Activated CD4-positive, alpha-beta T cell treated with anti-CD3 and anti-CD28 coated beads for 48 hours (primary cell): ENCODE measurements at places on chromosomes 1 and 21.

GRCh38 chr1:89557445-89557825 is 32.8 kb downstream of the LRRC8B start:
- no peak for DNase-seq

- DNase-seq: no peak
Observed at GRCh38 chr1:206860165-206860564, 5.3 kb upstream of the IL20 start.

DNA sequence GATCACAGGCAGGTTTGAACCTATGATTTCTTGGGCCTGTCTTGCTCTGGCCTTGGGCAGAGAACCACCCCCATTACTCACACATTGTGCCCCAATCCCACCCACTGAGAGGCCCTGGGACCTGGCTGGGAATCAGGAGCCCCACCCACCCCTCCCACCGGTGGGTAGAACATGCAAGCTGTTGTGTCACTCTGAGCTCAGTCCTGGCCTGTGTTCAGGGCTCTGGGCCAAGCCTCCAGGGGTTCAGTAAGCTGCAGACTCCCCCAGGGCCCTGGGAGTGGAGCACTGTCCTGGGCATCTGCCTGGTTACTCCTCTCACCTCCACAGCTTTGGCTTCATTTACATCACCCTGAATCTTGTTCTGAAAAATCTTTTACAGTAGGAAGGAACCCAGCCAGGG is 270.5 kb downstream of the RRAGC start:
- no peak for DNase-seq

- DNase-seq: no peak
Observed at GRCh38 chr1:8437347-8437746, 119.4 kb downstream of the SLC45A1 start.

DNA sequence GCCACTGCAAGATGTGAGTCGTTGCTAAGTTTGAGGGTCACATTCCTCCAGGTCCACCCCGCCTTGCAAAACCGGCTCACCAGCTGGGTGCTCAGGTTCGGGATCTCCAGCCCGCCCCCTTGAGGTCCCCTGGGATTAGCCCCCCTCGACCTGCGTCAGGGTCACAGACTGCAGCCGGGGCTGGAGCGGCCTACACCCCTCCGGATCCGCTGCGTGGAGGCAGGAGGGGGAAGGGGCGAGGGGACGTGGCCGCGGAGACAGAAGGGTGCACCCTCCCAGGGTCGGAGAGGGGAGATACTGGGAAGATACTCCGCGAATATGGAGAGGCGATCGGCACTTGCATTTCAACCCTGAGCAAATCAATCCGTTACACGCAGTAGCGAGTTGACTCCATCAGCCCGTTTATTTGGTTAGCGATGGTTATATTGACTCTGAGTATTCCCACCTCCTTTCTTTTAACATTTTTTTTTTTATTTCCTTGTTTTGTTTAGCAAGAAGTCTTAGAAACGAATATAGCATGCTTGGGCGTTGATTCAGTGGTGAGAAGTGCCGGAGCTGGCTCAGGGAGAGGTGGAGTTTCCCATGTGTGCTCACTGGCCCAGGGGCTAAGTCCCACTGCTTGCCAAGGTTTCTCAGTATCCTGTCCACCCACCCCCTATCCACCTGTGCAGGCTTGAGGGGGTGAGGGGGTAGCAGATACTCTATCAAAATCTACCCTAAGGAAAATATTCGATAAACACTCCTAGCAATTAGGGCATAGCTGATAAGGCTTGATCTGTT is 997 bp downstream of the IFNAR2 start:
- DNase-seq: peak; percentile 48

DNA sequence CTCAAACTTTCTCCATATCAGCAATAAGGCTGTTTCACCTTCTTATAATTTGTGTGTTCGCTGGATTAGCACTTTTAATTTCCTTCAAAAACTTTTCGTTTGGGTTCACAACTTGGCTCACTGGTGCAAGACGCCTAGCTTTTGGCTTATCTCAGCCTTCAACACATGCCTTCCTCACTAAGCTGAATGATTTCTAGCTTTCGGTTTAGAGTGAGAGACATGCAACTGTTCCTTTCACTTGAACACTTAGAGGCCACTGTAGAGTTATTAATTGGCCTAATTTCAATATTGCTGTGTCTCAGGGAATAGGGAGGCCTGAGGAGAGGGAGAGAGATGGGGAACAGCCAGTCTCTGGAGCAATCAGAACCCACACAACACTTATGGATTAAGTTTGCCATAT is 41.2 kb upstream of the IFNLR1 start:
- no peak for DNase-seq

DNA sequence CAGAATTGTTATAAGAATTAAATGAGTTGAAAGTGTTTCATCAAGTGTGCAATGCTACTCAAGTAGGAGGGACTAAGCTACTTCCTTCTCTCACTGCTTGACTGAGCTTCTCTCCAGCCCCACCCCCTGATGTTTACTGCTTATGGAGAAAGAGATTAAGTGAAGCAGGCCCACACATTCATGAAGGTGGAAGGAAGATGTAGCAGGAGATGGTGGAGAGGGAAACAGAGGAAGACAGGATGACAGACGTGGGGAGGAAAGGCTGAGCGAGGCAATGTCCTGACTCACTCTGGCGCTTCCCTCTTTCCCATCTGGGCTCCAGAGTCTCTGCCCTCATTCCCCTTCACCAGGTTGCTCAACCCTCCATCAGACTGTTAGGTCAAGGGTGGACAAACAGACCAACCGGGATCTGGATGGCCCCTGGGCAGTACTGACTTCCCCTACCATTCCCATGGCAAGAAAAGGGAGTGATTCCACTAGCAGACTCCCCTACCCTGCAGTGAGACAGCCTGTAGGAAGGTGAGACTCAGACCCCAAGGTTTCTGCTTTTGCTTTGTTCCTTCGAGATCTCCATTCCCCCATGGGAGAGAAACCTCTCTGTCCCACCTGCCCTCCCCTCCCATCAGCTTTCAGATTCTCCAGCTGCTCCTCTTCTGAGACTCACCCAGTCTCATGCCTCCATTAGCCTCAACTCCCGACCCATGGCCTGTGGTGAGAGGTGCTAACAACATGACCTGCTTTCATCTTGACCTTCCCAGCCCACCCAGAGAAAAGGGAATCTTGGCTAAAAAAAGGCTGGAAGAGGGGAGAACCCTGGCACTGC is 3.1 kb upstream of the ARHGEF2 start:
- DNase-seq: peak; percentile 35

GRCh38 chr1:62836856-62837540 is 53.1 kb downstream of the ATG4C start:
- DNase-seq: no peak

DNA sequence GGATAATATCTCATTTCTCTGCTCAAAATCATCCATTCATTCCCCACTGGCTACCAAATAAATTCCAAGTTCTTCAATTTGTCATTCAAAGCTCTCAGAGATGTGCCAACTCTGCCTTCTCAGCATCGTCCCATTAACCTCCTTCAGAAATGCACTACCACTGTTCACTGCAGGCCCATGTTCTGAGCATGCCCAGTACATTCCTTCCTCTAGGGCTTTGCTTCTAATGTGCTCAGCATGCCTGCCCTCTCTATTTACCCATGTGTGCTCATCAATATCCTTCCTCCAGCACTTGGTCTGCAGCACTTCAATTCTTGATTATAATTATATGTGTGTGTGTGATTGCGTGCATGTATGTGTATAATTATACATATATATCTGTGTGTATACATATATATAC is 36.1 kb upstream of the RGS8 start:
- DNase-seq: no peak
